ENCODE measurements at places on chromosomes 4 and X. TPM values are rescaled to one million over a fixed set of nuclear protein-coding genes. Genes with fewer than 3 reads are reported as not detected.

DNA sequence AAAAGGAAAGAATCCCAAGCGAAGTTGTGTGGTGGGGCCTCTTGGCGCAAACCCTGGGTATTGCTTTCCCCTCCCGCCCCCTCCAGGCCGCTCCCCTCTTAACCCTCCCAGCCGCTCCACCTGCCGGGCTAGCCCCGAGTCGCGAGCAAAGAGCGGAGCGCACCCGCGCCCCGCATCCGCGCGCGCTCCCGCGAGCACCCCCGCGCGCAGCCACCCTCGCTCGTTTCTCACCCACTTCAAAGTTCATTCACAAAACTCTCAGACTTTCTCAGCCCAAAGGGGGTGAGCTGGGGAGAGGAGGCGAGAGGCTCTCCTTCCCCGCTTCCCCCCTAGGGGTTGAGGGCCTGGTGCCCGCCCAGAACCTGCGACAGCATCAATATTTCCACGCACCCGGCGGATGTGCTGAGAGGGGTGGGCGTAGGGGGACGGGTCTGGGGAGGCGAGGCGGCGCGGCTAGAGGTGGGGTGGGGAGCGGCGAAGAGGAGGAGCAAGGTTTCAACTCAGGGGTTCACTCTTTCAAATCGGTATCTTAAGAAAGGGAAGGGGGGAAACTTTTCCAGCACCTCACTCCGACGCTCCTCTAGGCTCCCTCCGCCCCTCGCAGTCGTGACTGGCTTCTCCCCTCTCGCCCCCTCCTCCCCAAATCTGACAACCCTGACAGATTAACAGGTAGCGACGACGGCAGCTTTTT is 1.8 kb downstream of the MAML3 start:
- DNase-seq = peak; percentile 86

DNA sequence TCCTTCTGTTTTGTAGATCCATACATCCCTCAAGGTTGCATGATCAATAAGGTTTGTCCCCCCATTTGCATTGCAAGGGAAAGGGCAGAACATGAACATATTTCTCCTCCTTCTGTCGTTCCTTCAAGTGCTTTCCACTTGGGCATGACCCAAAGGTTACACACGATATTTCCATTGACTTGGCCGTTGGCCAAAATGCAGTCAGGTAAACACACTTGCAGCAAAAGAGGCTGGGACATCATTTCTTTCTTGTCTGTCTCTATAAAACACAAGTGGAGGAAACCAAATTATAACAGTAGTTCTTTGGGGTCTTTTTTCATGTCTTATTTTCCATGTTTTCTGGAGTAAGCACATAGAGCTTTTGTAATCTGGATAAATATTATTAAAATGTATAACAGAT is 156.1 kb downstream of the FRAS1 start:
- peak; percentile 46 for DNase-seq

GRCh38 chr4:140662082-140662869 is 93.5 kb upstream of the UCP1 start:
- peak; percentile 45 for DNase-seq

GRCh38 chrX:37371578-37371991 is 22.4 kb downstream of the PRRG1 start:
- no peak for DNase-seq

DNA sequence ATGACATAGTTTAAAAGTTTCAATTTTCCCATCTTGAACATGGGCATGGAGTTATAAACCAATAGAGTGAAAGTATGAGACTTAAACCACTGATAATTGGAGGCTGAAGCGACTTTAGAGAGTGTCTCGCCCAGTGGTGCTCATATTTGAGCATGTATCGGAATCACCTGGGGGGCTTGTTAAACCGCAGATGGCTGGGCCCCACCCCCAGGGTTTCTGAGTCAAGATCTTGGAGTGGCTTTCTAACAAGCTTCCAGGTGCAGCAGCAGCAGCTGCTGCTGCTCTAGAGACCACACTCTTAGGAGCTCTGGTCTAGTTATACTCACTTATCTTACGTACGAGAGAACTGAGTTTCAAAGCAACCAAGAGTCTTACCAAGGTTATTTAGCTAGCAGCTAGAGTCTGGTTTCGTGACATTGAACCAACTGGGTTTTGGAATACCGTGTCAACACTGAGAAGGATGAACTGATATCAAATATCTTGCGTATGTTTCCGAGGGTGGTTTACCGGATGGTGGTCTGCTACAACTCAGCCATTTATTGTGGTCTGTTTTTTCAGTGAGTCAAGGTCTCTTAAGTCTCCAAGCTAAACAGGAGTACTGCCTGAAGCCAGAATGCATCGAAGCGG is 5.9 kb downstream of the PHEX start:
- no peak for DNase-seq

- no peak for DNase-seq
Measured at GRCh38 chrX:49282647-49283011, 13.0 kb downstream of the PPP1R3F start.

DNA sequence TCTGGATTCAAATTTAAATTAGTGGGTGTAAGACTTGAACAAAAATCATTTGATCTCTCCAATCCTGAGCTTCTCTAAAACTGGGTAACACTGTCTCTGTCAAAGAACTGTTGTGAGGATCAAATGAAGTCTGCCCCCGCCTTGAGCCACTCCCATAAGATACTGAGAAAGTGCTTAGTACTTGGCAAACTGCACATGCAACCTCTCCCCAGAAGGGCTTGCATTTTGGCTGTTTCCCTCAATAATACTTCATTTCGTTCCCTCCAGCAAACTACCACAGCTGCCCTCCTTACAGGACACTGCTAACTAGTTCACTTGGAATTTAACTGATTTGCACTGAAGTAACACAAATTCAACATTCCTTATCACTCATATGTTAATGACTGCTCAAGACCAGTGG is 79.8 kb downstream of the APBB2 start:
- DNase-seq = no peak

DNA sequence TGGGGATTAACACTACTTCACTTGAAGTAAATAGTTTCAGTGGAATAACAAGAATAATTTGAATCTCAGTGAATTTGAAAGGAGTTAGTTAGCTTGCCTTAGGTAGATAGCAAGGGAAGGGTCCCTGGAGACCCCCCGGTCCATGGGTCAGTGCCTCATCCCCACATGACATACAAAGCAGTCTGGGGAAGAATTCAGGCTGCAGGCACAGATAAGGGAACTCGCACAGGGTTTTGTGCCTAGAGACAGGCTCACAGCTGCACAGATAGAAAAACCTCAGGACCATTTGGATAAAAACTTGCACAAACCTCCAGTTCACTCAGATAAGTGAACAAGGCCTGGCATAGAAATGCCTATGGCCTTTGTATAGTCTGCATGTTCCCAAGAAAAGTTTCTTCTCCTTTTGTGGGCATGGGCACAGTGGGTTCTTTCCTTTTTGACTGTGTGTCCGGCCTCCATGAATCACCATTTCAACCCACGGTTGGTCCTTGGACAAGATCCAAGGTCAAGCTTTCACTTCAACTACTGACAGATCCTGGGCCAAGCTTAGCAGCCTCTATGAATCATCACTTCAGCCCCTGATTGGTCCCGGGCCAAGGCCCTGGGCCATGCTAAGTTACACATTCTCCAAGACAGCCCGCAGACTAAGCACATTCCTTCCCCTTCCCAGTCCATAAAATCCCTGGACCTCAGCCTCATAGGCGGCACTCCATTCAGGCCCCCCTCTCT is 108.3 kb upstream of the KLHL4 start:
- no peak for DNase-seq

GRCh38 chrX:117977526-117977925 is 139.1 kb downstream of the KLHL13 start:
- no peak for DNase-seq

The SLBP gene
- 28.2 TPM for polyA plus RNA-seq

DNA sequence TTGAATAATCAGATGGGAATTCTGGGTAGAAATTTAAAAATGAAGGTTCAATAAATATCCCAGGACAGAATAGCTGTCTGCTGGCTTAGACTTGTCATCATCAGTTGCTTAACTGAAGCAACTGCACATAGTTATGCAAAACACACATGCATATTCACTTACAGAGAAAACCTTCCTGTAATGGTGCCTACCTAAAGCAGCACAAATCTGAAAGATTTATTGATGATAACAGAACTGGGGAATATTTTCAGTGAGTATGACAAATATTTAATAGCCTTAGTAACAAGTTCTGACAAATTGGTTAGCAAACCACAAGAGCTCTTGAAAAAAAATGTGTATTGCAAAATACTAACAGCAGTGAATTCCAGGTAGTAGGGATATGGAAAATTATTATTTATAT is 606.8 kb upstream of the BOD1L1 start:
- no peak for DNase-seq

The MAGEA4 gene
- polyA plus RNA-seq = not detected

GRCh38 chr4:20248155-20248558 is 3.5 kb upstream of the SLIT2 start:
- peak; percentile 24 for DNase-seq

The EPGN gene
- not detected for polyA plus RNA-seq

GRCh38 chr4:163693211-163693610 is 198.7 kb downstream of the TMA16 start:
- no peak for DNase-seq

The CNKSR2 gene
- polyA plus RNA-seq = under 0.01 TPM

The DAPP1 gene
- polyA plus RNA-seq = 1.8 TPM

The TNMD gene
- polyA plus RNA-seq = 0.21 TPM

DNA sequence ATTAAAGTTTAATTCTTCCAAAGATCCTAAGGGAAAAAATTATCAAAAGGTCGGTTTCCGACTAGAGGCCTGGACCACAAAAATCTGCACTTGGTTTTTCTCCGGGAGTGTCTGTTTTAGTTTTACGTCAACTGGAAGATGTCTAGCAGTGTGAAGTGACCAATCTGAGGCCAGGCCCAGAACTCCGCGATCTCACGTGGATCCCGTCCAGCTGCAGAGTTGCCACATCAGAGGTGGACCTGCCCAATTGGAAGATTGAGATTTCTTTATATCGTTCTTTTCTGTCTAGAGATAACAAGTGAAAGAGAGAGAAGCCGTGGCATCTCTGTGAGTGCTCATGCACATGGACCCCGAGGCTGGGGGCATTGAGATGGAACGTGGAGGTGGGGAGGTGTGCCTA is 115.8 kb downstream of the AFF1 start:
- no peak for DNase-seq

The SSX4 gene
- polyA plus RNA-seq = not detected

DNA sequence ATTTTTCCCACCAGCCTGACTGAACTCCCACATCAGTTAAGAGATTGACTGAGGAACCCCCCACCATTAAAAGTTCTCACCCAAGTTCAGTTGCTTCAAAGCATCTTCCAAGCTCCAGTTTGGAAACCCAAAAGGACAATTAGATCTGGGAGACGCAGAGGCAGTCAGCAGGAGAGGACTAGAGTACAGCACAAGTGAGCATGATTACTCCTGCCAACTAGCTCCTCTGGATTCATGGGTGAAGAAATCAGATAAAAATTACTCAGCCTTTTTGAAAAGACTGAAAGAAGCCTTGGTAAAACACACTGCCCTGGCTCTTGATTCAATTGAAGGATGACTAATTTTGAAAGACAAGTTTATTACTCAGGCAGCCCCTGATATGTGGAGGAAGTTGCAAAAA is 297.5 kb downstream of the ADAM29 start:
- DNase-seq = no peak

The HTN1 gene
- polyA plus RNA-seq = not detected

The ASMT gene
- polyA plus RNA-seq = not detected

The TEX13C gene
- polyA plus RNA-seq = not detected

DNA sequence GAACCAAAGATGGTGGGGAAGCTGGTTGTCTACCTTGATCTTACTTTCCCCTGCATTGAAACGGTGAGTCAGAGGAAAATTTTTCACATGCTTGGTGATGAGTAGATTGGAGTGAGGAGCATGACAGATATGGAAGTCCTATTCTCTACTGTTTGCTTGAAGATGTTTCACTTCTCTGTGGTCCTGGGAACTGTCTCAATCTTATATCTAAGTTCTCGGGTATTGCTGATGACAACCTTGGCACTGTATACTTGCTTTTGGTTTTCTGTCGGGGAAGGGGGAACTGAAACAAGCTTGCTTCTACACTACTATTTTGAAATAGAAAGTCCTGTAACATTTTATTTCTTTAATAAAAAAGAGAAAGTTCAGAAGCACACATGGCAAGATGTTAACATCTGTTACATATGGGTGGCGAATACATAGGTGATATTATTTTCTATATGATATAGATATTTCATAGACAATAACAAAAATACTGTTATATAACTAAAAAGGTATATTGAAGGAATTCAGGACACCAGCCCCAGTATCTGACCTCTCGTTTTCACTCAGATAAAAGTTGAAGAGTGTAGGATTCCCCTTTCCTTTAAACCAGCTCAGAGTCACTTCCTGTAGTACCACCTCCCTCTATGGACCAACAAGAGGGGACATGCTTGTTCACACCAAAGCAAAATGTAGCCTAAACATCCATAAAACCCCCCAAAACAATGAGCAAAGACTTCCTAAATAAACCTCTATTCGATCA is 88.8 kb downstream of the FMR1NB start:
- DNase-seq = no peak

Measured in small intestine (tissue), 16 donors.